Activated naive CD4-positive, alpha-beta T cell treated with anti-CD3 and anti-CD28 coated beads, Interleukin-2, amount 50 U/mL, for 72 hours (primary cell): ENCODE measurements at places on chromosomes 3 and 15.

- DNase-seq, result no peak
These were observed 607 bp downstream of the LCTL start for GRCh38 chr15:66565141-66565641.

GRCh38 chr15:50880651-50881114, 27.8 kb upstream of the AP4E1 start:
- no peak for DNase-seq

DNA sequence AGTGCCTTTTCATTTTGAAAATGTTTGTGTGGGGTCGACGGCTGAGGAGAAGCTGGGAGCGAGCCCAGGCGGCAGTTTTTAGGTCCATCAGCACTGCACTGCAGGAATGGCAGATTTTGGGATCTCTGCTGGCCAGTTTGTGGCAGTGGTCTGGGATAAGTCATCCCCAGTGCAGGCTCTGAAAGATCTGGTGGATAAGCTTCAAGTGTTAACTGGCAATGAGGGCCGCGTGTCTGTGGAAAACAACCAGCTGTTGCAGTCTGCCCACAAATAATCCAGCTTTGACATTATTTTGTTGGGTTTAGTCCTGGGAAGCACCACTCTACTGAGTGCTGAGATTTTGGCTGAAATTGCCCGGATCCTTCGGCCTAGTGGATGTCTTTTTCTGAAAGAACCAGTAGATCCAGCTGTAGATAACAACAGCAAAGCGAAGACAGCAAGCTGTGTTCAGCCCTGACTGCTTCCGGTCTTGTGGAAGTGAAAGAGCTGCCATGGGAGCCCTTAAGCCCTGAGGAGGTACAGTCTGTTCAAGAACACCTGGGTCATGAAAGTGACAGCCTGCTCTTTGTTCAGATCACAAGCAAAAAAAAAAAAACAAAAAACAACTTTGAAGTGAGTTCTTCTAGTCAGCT, 13.1 kb upstream of the ANP32A start:
- DNase-seq, result no peak

DNA sequence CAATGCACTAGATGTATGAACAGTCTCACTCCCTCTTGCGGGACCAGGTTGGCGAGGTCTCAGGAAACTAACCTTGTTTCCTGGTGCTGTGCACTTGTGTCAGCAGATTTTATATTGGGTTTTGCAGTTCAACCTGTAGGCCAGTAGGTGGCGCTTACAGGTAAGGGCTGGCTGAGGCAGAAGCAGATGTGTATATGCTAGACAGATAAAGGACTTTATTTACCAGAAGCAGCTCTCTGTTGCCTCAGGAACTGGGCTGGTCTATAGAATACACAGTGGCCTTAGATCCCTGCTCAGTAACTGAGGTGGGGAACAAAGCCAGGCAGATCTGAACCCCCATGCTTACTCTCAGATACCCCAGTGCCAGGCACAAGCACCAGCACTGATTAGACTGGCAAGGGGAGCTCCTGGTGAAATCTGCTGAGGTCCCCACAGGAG, 296.8 kb downstream of the DOCK3 start:
- DNase-seq, result no peak

- DNase-seq, result no peak
These were observed 2.8 kb upstream of the CAND2 start for GRCh38 chr3:12793701-12794100.

DNA sequence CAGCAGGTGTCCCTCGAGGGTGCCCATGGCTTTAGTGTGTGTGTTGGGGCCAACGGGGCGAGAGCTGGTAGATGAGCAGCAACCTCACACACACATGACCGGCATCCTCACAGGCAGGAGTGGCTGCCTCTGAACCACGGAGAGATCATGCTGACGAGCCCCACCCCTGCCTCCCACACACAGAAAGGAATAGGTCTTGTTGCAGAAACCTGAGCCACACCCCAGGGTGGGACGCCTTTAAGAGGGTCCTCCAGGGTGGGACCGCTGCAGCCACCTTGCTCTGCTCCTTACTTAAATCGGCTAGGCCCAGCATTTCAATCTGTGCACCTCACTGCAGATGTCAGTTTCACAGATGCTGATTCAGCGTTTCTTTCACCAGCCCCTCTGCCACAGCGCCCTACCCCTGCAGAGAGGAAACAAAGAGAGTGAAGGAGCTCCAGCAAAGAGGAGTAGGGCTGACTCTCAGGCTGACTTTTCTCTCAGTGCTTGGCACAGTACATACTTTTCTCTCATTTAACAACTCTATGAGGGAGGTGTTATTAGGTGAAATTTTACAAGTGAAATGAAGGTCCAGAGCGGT, 61.2 kb upstream of the EPHB3 start:
- DNase-seq, result no peak

GRCh38 chr3:145013931-145014330, 1042.3 kb downstream of the DIPK2A start:
- DNase-seq, result no peak

DNA sequence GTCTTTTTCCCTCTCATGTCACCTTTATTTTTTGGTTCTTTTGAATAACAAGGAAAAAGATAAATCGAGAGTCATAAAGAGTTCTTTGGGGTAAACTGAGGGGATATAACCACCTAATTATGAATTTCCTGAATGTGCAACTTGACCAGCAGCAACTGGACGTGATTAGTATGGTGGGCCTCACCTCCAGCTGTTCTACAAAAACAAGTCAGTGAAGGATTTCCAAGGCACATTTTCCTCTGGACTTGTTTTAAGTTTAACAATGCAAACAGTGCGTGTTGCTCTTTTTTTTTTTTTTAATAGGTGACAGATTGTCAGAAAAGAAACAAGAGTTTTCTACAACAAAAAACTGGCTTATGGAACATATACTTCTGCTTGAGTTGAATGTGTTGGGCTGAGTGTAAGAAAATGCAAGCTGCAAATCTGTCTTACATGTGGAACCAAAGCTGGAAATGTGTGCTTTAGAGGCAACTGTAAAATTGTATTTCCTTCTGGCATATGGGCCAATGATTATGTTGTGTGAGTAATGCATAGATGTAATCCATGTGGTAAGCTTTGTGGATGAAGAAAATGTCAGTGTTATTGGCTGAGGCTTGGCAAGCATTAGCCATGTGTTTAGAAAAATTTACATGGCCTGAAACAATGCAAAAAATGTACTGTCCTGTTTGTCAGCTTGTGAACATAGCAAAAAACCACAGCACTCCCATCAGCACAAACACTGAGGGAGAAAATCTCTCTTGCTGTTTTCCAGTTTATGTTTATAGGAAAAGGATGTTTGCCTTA, 44.5 kb upstream of the FNDC3B start:
- DNase-seq, result no peak

GRCh38 chr3:135792858-135793475, 172.6 kb upstream of the PPP2R3A start:
- no peak for DNase-seq

- DNase-seq, result no peak
These were observed 46.5 kb upstream of the PDE8A start for GRCh38 chr15:84934942-84935729.

GRCh38 chr3:126424751-126425150, 30.0 kb downstream of the CFAP100 start:
- DNase-seq, result no peak

- DNase-seq, result no peak
These were observed 62.7 kb downstream of the EEFSEC start for GRCh38 chr3:128215800-128216495.

- no peak for DNase-seq
These were observed 66.6 kb downstream of the KCNMB2 start for GRCh38 chr3:178602856-178603255.

DNA sequence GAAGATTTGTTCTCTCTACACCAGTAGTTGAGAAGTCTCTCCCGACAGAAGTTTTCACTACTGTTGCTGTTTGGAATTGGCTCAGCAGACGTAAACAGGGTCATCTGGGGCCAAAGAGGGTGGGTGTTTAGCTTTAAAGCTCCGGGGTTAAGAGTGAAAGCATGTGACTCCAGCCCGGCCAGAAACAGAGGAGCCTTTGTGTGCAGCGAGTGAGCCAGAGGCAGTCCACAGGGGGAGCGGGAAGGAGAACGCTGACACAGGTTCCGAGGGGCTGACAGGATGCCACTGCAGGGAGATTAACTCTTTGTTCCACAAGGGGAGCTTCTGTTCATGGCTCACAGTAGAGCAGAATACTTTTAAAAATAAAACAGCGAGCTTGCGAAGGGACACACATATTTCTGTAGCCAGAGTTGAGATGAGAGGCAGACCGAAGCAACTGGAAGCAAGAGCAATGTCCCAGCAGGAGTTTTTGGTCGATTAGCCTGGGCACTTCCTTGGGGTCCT, 26.9 kb downstream of the BMF start:
- no peak for DNase-seq

- DNase-seq, result no peak
These were observed 16.5 kb upstream of the FAM3D start for GRCh38 chr3:58683001-58683458.

DNA sequence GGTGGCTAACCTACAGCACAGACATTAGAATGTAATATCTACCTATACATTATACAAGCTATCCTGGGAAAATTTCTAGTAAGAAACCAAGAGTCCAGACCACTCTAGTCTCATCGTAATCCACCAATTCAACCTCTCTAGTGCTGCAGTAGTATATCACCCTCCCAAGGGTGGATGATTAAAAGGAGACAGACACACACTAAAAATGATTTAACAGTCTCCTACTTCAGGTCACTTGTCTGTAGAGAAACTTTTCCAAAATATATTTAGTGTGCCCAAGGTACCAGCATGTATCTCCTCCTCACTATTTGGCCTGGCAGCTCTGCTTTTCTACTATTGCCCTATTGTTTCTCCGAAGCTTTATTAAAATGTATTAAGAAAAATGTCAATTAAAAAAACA, 45.0 kb downstream of the ZBTB20 start:
- no peak for DNase-seq

GRCh38 chr3:140715035-140715434, 37.2 kb downstream of the TRIM42 start:
- DNase-seq, result no peak

- DNase-seq, result no peak
These were observed 1.2 kb upstream of the ANP32A start for GRCh38 chr15:68821841-68822381.

GRCh38 chr3:23882487-23882918, 34.3 kb downstream of the NKIRAS1 start:
- DNase-seq, result no peak

- no peak for DNase-seq
These were observed 148.9 kb upstream of the TBC1D5 start for GRCh38 chr3:17891139-17891856.

GRCh38 chr3:132352556-132353143, 35.4 kb downstream of the ACP3 start:
- no peak for DNase-seq

GRCh38 chr15:67066041-67066958, 898 bp downstream of the SMAD3 start:
- peak; percentile 55 for DNase-seq

DNA sequence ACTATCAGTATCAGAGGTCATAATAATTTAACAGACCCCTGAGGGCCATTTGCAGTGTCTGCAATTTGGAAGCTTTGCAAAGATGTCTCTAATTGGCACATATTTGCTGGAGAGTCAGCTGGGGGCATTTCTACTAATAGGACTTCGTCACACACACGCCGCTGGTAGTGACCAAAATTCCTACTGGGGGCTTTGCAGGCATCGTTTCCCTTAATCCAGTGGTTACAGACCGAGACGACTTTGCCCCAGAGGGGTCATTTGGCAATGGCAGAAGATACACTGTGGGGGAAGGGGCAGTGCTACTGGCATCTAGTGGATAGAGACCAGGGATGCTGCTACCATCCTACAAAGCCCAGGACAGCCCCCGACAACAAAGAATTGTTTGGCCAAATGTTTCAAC, 151.0 kb upstream of the LRTM1 start:
- DNase-seq, result no peak

DNA sequence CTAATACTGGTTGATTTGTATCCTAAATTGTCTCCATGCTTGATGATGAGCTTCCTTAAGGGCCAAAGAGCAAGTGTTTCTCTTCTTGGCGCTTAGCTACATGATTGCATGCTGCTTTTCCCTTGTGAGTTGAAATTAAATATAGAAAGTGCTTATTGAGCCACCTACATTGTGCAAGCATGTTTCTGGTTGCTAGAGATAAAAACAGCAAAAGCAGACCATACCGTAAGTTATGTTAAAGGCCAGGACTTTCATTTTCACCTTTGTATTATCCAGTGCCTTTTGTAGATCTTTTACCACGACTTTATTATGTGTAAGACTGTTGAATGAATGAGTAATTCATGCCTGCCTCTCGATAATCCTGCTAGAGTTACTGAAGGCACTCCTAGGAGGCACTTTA, 41.9 kb upstream of the CCNB2 start:
- no peak for DNase-seq

DNA sequence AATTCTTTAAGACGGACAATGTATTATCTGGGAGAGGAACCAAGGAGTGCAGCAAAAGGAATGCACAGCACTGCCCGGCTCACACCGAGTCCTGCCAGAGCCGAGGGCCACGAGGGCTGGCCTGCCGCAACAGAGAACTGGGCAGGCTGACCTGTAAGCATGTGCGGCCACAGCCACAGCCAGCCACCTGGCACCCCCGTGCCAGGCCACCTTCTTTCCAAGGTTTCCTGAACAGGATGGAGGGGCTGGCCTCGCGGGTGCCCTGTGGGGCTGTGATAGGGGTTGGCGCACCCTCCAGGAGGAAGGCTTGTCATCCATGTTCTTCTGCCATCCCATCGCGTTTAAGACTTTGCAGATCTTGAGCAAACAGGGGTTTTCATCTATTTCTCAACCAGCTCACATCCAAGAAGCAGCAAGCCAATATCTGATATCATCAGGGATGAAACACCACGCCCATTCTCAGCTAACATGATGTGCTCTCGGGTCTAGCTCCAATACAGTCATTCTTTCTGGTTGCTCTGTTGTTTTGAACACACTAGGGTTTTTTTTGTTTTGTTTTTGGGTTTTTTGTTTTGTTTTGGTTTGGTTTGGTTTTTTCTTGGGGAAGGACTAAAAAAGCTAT, 10.2 kb downstream of the CA12 start:
- DNase-seq, result no peak

DNA sequence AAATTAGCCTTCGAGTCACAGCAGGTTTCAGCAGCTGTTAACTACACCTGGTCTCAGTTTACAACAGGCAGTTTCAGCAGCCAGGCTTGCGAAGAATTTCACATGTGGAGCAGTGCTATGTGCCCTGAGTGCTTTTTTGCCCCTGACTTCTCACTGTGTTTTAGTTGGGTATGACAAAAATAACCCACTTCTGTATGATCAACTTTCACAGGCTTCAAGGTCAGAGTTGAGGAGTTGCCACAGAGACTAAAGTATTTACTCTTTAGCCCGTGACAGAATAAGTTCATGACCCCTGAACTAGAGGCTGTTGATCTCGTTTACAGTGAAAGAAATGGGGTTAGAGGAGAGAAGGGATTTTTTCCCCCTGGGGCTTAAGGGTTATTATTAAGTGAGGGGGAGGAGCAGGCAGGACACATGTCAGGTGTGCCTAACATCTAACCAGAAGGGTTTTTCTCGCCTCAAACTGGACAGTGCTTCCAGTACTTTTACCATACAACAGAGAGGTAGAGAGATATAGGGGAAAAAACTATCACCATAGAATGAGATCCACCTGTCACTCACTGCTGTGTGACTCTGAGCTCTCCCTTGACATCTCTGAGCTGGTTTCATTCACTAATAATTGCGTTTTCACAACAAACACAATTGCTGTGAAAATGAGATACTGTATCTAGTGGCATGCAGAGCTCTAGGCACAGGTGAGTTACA, 14.0 kb upstream of the TOPBP1 start:
- DNase-seq, result no peak
